Activated naive CD8-positive, alpha-beta T cell treated with anti-CD3 and anti-CD28 coated beads, Interleukin-2, amount 50 U/mL, for 24 hours (primary cell): ENCODE measurements at places on chromosomes 11 and 22.

DNA sequence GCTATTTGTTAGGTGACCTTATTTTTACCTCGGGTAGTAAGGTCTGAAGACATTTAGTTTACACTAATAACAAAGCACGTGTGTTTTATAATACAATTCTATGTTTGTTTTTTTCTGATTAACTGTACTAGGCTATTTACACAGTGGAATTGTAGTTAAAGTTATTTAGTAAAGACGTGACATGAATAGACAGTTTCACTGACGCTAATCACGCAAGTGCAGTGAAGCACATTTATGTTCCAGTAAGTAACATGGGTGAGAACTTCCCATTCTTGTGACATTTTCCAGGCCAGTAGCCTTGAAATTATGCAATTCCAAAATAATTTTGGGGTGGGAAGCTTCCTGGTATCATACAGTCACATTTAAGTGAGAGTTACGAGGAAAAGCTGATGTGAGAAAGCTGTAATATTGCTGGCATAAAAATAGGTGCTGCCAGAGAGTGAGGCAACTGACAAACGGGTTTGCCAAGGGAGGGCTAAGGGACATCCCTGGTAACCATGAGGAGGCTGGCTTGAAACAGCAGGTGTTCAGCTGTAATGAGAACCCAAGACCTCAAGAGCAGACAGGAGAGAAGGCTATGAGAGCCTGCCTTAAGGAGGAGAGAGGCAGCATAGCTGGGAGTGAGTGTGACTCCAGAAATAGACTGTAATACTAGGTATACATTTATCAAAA lies 378.8 kb downstream of the DCDC1 start:
- H3K27me3 ChIP-seq = no peaks in the 10 kb centered on the region
- H3K4me1 ChIP-seq = no peaks in the 10 kb centered on the region
- no peak for DNase-seq
- no peaks in the 10 kb centered on the region for H3K36me3 ChIP-seq
- H3K4me3 ChIP-seq = no peak overlapping the region

DNA sequence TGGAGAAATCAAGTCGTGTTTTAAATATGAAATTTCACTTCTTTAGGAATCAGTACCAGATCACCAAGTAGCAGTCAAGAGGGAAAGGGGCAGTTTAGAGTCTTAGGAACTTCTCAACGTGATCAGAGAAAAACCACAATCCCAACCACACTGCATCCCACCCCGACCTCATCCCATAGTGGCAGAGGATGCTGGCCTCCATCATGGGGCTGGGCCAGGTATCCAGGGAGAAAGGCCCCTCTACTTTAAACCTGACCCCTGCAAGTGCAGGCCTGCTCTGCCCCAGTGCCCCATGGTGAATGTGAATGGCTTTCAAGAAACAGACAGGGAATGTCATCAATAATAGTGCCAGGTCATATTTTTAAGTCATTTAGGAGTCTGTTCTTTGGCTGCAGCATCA lies 12.1 kb downstream of the CHST1 start:
- H3K36me3 ChIP-seq = no peaks in the 10 kb centered on the region
- no peak overlapping the region for H3K4me3 ChIP-seq
- peaks cover 17% of the 10 kb centered on the region for H3K27me3 ChIP-seq
- H3K27ac ChIP-seq = no peak overlapping the region
- H3K4me1 ChIP-seq = peaks cover 22% of the 10 kb centered on the region
- no peak for DNase-seq

- H3K27me3 ChIP-seq = no peaks in the 10 kb centered on the region
- DNase-seq = no peak
- H3K27ac ChIP-seq = peak overlapping the region; percentile 77
Measured at GRCh38 chr11:111417766-111418435, 38.8 kb upstream of the POU2AF1 start.

DNA sequence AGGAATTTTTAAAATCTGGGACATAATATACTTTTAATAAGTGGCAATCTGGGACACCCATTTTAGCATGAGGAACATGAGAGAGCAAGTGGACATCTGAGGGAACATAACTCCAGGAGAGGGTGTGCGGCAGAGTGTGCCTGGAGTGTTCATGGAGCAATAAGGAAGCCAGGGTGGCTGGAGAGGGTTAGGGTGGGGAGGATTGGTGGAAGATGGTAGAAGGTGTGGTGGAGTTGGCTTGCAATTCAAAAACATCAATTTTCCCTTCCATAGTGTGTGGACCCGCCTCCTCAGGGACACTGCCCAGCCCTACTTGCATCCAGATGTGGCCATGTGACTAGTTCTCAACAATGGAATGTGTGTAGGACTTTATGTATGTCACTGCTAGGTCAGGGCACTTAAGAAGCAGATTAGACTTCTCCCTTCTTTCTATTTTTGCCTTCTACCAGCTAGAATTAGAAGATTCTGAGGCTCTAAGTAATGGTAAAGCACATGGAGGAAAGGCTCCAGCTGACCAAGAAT lies 4.4 kb upstream of the DENND5A start:
- DNase-seq = no peak
- peaks cover 10% of the 10 kb centered on the region for H3K4me1 ChIP-seq
- H3K27ac ChIP-seq = no peak overlapping the region
- no peak overlapping the region for H3K4me3 ChIP-seq
- H3K36me3 ChIP-seq = no peaks in the 10 kb centered on the region

DNA sequence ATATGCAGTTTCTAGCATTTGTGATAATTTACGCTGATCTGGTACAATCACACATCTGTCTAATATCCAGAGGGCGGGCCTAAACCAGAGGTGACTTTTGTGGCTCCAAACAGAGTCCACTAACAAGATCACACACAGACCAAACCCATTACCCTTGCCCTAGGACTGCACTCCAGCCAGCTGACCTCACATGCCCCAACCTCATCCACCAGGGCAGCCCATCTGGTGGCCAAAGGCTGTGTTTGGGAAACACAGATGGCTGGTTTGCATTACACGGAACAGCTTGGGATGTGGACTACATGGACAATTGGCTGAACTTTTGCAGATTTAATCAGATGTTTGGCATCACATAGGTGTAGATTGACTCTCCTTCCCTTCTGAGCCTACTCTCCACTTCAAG lies 228.2 kb downstream of the GRIK4 start:
- no peak overlapping the region for H3K4me3 ChIP-seq
- no peak overlapping the region for H3K27ac ChIP-seq
- peaks cover 2% of the 10 kb centered on the region for H3K27me3 ChIP-seq
- no peak for DNase-seq
- H3K4me1 ChIP-seq = no peaks in the 10 kb centered on the region
- H3K36me3 ChIP-seq = no peaks in the 10 kb centered on the region

DNA sequence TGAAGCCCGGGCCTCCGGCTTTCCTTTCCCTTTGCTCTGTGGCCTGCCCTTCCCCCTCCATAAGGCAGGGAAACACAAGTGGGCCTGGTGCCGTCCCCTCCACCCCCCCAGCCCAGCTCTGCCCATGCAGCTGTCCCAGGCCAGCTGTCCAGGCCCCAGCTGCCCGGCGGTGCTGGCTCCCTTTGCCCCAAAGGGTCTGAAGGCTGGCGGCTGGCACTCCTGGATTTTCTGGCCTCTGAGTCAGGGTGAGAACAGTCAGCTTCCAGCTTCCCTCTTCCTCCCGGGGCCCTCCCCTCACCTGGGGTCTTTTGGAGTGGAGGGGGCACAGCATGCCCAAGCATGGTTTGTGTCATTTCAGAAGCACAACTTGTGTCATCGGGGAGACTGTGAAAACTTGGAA lies 27.8 kb downstream of the CD82 start:
- H3K36me3 ChIP-seq = peaks cover 65% of the 10 kb centered on the region
- H3K27me3 ChIP-seq = no peaks in the 10 kb centered on the region
- peak overlapping the region; percentile 61 for H3K27ac ChIP-seq

- H3K4me3 ChIP-seq = no peak overlapping the region
- no peak for DNase-seq
- H3K36me3 ChIP-seq = no peaks in the 10 kb centered on the region
- no peak overlapping the region for H3K27ac ChIP-seq
Measured at GRCh38 chr11:115226556-115226955, 277.7 kb downstream of the CADM1 start.

DNA sequence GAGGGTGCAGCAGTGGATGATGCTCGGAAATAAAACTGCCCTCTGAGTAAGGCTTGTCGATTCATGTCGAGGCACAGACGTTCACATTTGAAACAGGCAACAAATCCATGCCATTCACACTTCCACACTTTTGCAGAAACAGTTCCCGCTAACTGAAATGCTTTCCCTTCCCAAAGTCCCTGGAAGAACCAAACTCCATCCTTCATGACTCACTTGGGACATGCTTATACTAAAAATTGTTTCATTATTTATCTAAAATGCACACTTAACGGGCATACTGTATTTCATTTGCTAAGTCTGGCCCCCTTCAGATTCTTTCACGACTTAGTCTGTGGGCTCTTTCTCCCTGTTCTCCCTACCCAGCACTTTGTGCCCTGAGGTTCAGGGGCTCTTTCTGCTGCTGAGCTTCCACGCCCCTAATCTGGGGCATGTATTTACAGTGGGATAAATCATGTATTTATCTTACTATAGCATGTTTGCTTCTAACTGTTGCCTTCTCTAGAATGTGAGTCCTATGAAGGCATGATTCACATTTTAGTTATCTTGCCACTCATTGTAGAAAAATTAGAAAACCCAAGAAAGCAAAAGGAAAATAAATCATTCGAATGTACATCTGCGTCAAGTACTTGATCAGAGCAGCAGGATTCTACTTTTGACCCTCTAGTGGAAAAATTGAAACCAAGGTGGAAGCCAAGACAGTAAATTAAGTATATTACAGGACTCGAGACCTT lies 12.5 kb downstream of the SCGB1A1 start:
- no peak overlapping the region for H3K27ac ChIP-seq
- DNase-seq = no peak
- no peaks in the 10 kb centered on the region for H3K27me3 ChIP-seq
- H3K4me3 ChIP-seq = no peak overlapping the region
- no peaks in the 10 kb centered on the region for H3K36me3 ChIP-seq

GRCh38 chr11:27820249-27820648 lies 120.0 kb upstream of the BDNF start:
- H3K4me3 ChIP-seq = no peak overlapping the region
- no peaks in the 10 kb centered on the region for H3K4me1 ChIP-seq
- H3K36me3 ChIP-seq = no peaks in the 10 kb centered on the region
- H3K27me3 ChIP-seq = peaks cover 3% of the 10 kb centered on the region

GRCh38 chr11:89136606-89137005 lies 41.1 kb upstream of the TYR start:
- no peaks in the 10 kb centered on the region for H3K36me3 ChIP-seq
- H3K4me3 ChIP-seq = no peak overlapping the region
- DNase-seq = no peak
- no peaks in the 10 kb centered on the region for H3K4me1 ChIP-seq
- H3K27me3 ChIP-seq = no peaks in the 10 kb centered on the region
- no peak overlapping the region for H3K27ac ChIP-seq

DNA sequence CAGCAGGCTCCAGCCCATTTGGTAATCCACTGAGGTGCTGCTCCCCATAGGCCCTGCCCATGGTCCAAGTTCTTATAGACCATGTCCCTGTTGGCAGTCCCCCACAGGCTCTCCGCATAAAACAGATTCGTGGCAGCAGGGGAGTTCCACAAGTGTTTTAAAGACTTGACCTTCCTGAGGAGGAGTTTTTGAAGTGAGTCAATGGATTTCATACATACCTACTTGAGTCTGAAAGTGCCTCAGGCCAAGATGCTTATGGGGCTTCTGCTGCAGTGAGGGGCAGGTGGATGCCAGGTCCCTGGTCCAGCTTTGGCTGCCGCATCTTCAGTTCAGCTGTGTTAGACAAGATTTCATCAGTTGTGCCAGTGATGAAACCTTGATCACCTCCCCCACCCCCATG lies 43.3 kb downstream of the CABIN1 start:
- no peak overlapping the region for H3K4me3 ChIP-seq
- H3K36me3 ChIP-seq = peaks cover 30% of the 10 kb centered on the region
- no peak for DNase-seq
- no peak overlapping the region for H3K27ac ChIP-seq

- no peak overlapping the region for H3K4me3 ChIP-seq
- H3K27ac ChIP-seq = no peak overlapping the region
- no peaks in the 10 kb centered on the region for H3K4me1 ChIP-seq
- H3K36me3 ChIP-seq = no peaks in the 10 kb centered on the region
- H3K27me3 ChIP-seq = no peaks in the 10 kb centered on the region
Measured at GRCh38 chr11:130476200-130476921, 27.9 kb downstream of the ADAMTS15 start.

- peak overlapping the region; percentile 89 for H3K27ac ChIP-seq
- peaks cover 2% of the 10 kb centered on the region for H3K36me3 ChIP-seq
- no peak overlapping the region for H3K4me3 ChIP-seq
- no peaks in the 10 kb centered on the region for H3K27me3 ChIP-seq
- peaks cover 62% of the 10 kb centered on the region for H3K4me1 ChIP-seq
Measured at GRCh38 chr11:125515102-125515439, 19.0 kb upstream of the FEZ1 start.

DNA sequence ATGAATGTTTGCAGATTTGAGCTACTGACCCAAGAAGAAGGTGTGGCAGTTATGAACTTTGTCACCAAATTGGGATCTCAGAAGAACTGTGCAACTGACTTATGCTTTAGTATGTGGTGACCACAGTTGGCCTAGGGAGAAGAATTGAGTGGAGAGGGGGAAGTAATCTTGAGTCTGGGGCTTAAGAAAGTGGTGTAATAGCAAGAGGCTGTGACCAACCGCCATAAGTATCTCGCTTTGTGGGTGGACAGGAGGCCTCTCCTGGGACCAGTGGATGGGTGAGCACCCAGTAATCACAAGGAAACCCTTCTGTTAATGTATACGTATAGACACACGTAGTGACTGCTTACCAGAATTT lies 12.7 kb upstream of the IL10RA start:
- H3K27ac ChIP-seq = peak overlapping the region; percentile 10
- no peak for DNase-seq
- H3K27me3 ChIP-seq = no peaks in the 10 kb centered on the region
- peaks cover 93% of the 10 kb centered on the region for H3K4me1 ChIP-seq
- H3K4me3 ChIP-seq = no peak overlapping the region

DNA sequence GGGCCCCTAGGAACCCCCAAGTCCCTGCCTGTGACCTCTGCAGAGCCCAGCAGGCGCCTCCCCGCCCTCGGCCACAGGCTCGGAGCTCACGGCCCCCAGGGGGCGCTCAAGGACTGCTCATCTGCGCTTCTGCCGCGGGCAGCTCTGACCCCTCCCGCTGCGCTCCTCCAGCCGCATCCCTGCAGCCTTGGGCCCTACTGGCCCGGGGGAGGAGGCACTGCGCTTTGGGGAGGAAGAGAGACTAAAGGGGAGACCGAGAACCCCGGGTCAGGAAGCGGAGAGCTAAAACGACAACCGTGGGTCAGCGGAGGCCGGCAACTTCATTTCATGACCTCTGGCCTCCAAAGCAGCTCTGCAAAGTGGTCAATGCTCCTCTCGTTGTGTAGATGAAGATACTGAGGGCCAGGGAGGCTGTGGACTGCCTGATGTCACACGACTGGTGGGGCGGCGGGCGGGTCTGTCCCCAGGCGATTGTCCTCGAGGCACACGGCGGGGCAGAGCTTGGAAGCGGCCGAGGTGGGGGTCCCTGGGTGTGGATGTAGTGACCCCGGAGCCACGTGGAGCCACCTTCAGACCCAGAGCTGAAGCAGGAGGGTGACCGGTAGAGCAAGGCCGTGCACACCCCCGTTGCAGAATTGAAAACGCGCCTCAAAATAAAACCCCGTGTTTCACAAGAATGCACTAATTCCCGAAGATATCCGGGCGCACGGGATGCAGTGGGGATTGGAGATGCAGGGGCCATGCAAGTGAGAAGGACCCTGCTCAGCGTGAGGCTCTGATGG lies 2.7 kb upstream of the KRTAP5-6 start:
- H3K27me3 ChIP-seq = peaks cover 29% of the 10 kb centered on the region
- no peaks in the 10 kb centered on the region for H3K36me3 ChIP-seq
- no peak overlapping the region for H3K27ac ChIP-seq
